Activated gamma-delta T cell treated with anti-CD3 and anti-CD28 coated beads, Interleukin-2, amount 50 U/mL, for 16 hours (primary cell): ENCODE measurements at places on chromosomes 3 and 15.

DNA sequence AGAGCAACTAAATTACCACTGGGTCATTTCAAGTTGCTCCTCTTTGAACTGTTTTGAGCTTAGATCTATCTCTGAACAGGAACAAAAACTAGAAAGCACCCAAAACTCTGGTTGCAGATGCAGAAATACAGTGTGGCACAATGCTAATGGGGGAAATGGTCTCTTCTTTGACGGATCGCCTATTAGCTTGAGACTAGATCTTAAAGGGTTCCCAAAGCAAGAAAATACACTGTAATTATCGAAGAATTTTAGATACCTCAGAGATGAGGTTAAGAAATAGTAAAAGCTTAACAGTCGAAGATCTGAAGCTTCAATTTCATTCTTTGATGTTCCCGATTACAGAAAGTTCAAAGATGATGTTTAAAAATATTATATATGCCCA, 818 bp downstream of the PPP1R2 start:
- no peak for DNase-seq

GRCh38 chr15:88247914-88248313, 8.6 kb downstream of the NTRK3 start:
- DNase-seq, result no peak

DNA sequence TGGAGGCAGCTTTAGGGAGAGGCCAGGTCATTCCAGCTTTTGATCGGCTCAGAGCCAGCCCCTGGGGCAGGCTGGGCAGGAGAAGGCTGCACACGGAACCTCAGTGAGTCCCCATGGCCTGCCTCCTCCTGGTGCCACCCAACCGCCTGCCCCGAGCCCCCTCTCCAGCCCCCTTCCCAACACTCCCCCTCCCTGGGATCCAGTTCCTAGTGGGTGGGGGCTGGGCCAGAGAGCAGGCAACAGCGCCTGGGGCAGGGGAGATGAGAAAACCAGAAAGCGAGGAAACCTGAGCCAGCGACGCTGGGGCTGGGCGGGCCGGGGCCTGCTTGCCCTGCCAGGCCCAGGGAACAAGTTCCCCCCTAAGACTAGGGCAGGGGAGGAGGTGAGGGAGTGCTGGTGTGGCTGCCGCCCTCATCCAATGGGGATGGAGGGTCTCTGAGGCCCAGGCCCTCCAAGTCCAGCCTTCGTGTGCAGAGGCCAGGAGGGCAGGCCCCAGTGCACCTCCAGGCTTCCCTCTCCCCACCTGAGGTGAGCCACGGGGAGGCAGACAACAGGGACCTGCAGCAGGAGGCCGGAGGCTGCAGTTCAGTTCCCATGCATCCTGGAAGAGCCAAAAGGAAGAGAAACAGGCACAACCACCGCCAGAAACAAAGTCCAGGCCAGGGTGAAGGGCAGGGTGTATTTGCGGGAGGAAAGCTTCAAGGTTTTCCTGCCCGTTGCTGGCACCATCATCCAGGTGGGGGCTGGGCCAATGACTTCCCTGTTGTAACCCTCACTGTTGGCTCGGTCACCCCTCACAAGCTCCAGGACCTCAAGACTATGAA, 4.0 kb upstream of the SEMA3F start:
- DNase-seq, result no peak

DNA sequence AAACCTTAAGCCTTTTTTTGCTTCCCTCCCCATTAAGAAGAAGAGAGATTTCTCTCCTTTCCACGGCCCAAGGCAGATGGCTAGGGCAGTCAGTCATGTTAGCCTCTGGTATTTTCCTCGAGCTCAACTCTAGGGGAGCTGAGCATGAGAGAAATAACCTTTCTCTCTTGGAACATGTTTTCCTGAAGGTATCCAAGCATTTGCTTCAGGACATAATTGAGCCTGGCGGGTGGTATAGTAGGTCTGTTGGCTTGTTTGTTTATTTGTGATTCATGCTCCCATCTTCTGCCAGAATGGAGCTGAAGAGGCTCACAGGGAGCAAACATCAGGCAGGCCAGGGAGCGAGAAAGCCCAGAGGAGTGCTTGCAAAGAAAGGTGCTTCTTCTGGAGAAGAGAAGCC, 102.5 kb downstream of the MESD start:
- no peak for DNase-seq

DNA sequence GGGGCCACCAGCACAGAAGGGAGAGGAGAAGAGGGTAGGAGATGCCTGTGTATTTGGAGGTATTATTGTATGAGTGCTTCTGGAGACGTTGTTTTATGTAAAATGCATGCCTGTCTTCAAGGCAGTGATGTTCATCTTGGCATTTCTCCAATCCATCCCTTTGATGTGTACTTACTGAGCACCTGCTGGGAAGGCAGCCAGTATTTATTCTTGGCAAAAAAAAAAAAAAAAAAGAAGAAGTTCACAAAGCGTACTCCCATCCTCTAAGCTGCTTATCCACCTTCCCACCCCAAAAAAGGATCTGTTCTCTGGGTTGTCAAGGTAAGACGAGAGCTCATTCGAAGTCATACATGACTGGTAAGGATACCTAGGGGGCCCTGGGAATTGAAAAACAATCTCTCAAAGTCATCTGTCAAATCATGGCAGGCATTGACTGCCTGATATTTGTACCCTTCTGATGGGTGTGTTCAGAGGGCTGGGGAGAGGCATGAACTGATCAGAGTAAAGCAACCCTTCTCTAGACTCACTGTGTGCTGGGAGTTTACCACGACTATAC, 30.0 kb upstream of the SLC6A1 start:
- DNase-seq, result no peak

- DNase-seq, result no peak
These were observed 6.5 kb upstream of the VPS8 start for GRCh38 chr3:184805351-184806038.

- DNase-seq, result no peak
These were observed 835 bp upstream of the GMPPB start for GRCh38 chr3:49724586-49724985.

DNA sequence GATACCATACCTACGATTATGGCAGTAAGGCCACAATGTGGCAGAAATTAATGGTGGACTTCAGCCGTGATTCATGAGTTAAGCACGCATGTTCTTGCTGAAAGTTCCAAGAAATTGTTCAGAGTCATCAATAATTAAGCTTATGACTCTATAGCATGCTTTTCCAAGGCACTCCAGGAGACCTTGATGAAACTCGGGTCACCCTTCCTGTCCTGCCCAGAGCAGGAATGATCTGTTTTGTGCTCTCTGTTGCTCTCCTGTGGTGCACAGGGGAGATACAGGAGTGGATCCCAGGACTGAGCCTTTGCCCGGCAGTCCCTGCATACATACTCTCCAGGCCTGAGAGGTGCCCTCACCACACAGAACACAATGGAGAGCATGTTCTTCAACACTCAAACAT, 141.6 kb upstream of the SLC2A2 start:
- DNase-seq, result no peak

GRCh38 chr15:34754674-34755418, at the start of gene GJD2:
Gene GJD2 (minus strand): TSS chr15:34754998. CDS start chr15:34754488, 510 bp downstream.
- DNase-seq, result no peak

GRCh38 chr3:188900421-188900951, 271.3 kb upstream of the TPRG1 start:
- DNase-seq, result no peak
